Iris pigment epithelial cell (primary cell): ENCODE measurements at places on chromosomes 6 and 20.

DNA sequence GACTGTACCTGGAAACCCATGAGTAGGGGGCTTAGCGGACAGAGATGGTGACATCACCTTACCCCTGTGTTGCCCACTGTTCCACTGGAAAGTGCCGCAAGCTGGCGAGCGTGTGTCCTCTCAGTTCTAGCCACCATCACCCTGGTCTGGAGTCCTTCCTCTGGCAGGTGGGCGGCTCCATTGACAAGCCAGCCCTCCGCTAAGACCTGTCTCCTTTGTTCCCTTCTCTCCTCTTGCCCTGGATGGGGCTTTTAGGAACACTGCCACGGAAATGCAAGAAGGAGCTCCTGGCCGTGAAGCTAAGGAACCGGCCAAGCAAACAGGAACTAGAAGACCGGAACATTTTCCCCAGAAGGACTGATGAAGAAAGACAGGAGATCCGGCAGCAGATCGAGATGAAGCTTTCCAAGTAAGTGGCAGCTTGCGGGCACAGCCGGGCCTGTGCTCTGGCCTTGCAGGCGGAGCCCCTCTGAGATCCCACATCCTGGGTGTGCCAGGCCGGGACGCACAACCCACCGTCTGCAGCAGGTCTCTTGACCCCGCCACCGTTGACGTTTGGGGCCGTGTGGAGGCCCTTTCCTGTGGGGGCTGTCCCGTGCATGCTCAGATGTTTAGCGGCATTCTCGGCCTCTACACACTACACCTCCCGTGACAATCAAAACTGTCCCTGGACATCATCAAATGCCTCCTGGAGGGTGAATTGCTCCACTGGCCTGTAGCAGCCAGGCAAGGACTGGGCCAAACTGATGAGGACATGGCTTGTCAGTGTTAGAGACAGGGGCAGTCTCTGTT lies 127.5 kb downstream of the SYCP2 start:
- no peak for DNase-seq

DNA sequence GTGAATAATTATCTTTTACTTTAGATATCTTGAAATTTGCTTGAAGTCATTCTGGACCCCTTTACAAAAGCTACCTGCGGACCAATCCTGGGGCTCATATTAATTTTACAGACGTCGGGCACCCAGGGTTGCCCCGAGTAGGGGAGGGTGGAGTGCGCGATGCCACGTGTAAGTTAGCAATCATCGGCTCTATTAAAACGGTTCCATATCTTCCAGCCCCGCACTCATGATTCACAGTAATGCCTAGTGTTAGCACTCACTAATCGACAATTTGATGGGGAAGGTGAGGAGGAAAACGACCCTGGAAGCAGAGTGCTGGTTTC lies 34.9 kb upstream of the TCF21 start:
- no peak for DNase-seq

- DNase-seq = no peak
These were observed 315.2 kb upstream of the NOX3 start for GRCh38 chr6:155770856-155771255.

GRCh38 chr6:158818581-158819212 lies 471 bp downstream of the EZR start:
- peak; percentile 75 for DNase-seq

DNA sequence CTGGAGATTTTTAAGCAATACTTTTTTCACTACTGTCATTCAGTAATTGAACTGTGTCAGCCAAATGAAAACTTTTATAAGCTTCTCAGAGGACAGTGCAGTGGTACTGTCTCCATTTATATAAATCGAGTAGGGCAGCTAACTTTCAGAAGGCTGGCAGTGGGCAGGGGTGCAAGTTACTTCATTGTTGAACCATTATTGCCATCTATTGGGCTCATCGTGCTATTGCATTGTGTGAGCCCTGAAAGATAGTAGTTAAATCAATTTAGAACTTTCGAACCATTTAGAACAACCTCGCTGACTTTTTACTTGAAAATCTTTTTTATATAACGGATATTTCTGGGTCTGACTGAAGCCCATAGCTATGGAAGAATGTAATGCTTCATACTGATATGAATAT lies 347.8 kb upstream of the PLCB4 start:
- peak; percentile 62 for DNase-seq
